ENCODE measurements at places on chromosomes 5 and 9.

- DNase-seq: no peak
Measured at GRCh38 chr9:121997791-121998190, 95.3 kb downstream of the TTLL11 start.

- no peak for DNase-seq
Measured at GRCh38 chr5:40716000-40716399, 36.3 kb downstream of the PTGER4 start.

- DNase-seq: no peak
Measured at GRCh38 chr5:123659495-123659894, 147.5 kb downstream of the CSNK1G3 start.

- no peak for DNase-seq
Measured at GRCh38 chr5:75617736-75618352, 6.6 kb downstream of the ANKDD1B start.

DNA sequence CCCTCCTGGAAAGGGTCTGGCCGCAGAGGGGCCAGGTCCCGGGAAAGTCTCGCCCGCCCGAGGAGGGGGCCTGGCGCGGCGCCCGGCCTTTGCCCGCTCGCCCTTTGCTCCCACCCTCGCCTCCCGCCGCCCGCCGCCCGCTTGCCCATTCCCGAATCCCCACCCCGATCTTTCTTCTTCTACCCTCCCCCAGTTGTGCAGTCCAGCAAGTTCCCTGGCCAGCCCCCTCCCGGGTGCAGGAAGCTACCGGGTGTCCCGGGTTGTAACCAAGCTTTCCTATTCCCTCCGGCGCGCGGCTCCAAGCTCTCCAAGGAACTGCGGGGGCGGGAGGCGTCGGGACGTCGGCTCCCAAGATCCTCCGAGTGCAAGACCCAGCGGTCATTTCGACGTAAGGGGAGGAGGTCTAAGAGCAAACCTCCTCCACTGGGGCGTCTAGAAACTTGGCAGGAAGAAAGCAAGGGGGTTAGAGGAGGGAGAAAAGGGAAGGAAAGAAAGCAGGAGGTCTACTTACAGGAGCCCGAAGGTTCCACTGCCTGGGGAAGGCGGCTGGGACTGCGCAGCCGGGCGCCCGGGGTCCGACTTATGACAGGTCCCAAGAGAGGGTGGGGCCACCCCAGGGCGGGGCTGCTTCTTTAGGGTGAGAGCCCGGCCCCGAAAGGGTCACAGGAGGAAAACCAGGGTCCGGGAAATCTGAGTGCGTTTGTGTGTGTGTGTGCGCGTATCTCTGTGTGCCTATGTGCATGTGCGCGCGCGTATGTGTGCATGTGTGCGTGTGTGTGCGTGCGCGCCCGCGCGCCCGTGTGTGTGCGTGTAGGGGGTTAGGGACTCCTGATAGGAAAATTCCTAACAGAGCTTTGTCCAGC is at the start of gene PTGR1:
Gene PTGR1 (minus strand): TSS at position 556 of the 863 bp plus-strand sequence. CDS start 2,225 bp downstream, outside the sequence.
- peak; percentile 5 for DNase-seq

GRCh38 chr9:12935714-12936113 is 160.9 kb downstream of the LURAP1L start:
- no peak for DNase-seq

GRCh38 chr5:80067016-80067415 is 31.9 kb downstream of the THBS4 start:
- DNase-seq: no peak

GRCh38 chr9:129669946-129670345 is 4.5 kb downstream of the PRRX2 start:
- DNase-seq: no peak

- DNase-seq: no peak
Measured at GRCh38 chr5:177995691-177996595, at the start of gene PROP1. PROP1 (minus strand) TSS chr5:177996242; CDS start chr5:177995933, 309 bp downstream.

DNA sequence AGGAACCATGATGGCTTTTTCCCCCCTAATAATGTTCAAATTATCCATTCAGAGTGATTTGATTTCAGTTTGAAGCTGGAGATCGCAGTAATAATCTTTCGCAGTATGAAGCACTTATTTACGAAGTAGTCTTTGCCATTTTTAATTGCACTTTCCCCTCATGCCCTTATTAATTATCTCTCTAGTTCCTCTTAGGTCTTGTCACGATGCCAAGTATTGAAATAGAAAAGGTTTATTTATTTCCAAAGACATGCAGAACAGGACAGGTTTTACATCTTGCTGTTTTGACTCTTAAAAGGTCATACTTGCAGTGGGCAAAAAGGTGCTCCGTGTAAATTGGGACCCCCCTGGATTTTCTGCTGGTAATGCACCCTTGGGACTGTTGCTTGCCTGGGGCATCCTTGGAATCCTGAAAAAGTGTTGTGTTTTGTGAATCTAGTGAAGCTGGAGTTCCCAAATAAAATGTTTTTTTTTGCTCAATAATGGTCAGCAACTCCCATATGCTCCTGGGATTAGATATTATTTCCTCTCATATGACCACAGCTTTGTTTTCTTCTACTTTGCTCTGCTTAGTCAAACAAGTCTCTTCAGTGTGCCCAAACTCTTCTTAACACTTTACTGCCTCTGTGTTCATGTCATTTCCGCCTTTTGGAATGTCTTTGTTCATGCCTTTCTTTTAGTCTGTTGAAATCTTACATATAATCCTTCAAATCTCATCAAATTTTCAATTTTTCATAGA is 278.3 kb downstream of the TMEM38B start:
- no peak for DNase-seq

GRCh38 chr5:5140479-5141338 is 579 bp downstream of the ADAMTS16 start:
- DNase-seq: no peak

GRCh38 chr9:75299324-75299723 is 211.0 kb downstream of the OSTF1 start:
- DNase-seq: no peak

GRCh38 chr9:99073347-99073746 is 31.6 kb upstream of the TGFBR1 start:
- DNase-seq: no peak

- DNase-seq: no peak
Measured at GRCh38 chr9:114051706-114052105, 26.4 kb downstream of the AMBP start.

DNA sequence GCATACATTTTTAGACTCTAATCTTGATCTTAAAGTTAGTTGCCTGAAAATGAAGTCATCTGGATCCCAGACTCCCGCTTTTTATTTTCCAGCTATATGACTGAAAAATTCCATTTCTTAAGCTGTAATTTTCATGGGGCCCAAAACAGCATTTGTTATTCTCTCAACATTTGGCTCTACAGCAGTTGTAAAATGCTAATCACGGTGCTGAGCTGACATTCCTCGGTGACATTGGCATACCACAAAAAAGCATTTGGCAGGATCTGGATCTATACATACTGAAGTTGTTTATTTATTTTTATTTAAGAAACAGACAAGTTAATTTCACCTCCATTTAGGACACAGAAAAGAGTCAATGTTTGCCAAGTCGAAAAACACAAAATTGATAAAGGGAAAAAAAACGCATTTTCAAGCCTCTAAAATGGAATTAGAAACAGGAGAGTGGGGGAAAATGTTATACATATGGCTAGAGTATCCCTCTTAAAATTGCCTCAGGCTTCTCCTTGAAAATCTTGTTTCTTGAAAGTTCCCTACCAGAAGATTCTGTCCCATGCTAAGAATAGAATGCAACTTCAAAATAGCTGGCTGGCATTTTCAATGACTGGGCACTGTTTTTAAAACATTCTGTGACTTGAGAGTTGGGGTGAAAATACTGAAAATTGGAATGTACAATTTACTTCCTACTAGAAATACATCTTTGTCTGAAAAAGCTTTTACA is 207.5 kb upstream of the TBCA start:
- no peak for DNase-seq

GRCh38 chr5:93274291-93274690 is 306.7 kb downstream of the NR2F1-AS1 start:
- DNase-seq: no peak

- no peak for DNase-seq
Measured at GRCh38 chr5:72394688-72395087, 74.5 kb downstream of the PTCD2 start.

- peak; percentile 60 for DNase-seq
Measured at GRCh38 chr5:172984244-172984953, 828 bp downstream of the ATP6V0E1 start.

GRCh38 chr9:136609838-136610311 is 52.8 kb upstream of the EGFL7 start:
- DNase-seq: no peak

DNA sequence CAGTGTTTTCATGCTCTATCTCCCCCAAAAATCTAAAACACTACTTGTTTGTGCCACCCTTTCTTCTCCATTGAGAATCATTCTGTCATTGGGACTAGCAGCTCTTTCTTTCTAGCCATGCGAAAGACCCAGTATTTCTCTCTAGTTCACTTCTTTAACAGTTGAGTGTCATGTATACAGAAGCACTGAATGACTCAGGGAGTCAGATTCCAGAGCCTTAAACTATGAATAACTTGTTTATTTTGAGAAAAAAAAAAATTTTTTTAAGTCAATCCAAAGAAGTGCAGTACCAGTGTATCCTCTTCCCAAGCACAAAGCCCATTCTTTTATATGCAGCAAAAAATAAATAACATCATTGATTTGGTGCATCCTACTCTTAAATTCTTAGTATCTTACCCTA is 415.4 kb upstream of the GRAMD2B start:
- DNase-seq: no peak

- DNase-seq: no peak
Measured at GRCh38 chr5:96624596-96624995, 37.6 kb upstream of the CAST start.

GRCh38 chr5:60887746-60888145 is 43.7 kb upstream of the ELOVL7 start:
- DNase-seq: no peak

- DNase-seq: no peak
Measured at GRCh38 chr5:15560421-15560820, 60.4 kb downstream of the FBXL7 start.

GRCh38 chr5:158883502-158883901 is 216.2 kb downstream of the EBF1 start:
- DNase-seq: no peak

DNA sequence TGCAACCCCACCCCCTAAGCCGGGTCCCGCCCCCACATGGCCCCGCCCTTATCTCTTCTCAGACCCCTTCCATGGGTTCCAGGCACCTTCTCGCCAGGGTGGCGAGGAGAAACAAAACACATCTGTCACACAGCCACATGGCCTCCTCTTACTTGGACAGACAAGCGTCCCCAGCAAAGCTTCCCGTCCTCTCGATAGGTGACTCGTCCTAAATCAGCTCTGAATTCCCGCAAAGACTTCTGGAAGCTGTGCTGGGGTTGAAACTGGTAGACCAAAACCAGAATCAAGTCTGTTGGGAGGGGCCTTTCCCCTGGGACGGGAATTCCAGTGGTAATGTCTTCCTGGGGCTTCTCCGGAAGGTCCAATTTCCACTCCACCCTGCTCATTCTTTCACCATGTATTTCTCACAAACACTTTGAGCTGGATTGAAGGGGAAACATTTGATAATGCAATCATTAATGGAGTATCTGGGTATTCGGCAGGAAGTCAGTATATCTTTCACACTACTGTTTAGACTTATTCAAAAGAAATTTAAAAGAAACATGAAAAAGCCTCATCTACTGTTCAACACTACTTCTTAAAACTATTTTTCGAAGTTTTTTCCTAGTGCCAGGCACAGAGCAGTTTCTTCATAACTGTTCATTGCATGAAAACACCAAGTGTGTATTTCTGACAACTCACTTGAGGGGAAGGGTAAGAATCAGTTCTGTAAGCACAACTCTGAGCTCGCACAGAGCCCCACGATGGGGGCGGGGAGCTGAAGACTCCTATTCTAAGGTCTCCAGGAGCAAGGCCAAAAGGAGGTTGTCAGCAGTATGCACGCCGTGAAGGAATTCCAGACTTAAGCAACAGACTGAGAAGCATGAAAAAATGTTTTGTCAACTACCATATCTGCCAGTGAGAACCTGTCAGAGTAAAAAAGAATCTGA is 644 bp upstream of the CTNNAL1 start:
- DNase-seq: no peak

GRCh38 chr5:167447466-167448375 is 843.7 kb upstream of the WWC1 start:
- DNase-seq: no peak

- DNase-seq: no peak
Measured at GRCh38 chr5:17178373-17178675, 39.1 kb upstream of the BASP1 start.

GRCh38 chr5:171706736-171707441 is 78.7 kb upstream of the SMIM23 start:
- no peak for DNase-seq

- DNase-seq: no peak
Measured at GRCh38 chr5:136106351-136107031, 26.2 kb upstream of the SMAD5 start.

GRCh38 chr5:54518146-54518817 is 723 bp downstream of the SNX18 start:
- peak; percentile 54 for DNase-seq

GRCh38 chr5:121399879-121400278 is 451.8 kb upstream of the FTMT start:
- DNase-seq: no peak

DNA sequence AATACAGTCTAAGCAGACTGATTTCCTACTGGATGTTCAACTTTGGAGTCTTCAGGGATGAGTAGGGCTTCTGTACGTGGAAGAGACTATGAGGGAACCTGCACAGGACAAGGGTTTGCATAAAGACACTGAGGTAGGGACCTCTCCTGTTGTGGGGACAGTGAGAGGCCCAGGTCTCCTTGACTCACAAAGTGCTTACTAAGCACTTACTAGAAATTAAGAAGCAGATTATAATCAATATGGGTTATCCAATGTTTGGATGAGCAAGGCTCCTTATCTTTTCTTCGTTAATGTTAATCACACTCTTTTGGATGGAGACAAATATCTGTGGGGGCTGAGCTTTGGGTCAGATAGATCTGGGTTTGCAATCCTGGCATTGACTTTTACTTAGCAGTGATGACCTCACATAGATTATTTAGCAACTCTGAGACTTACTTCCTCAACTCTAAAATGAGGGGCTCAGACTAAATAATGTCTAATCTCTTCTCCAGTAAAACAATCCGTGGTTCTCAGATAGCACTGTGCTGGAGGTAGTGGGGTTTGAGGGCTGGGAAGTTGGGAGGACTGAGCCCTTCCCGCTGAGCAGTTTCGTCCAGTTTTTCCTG is 45.9 kb downstream of the PDCD1LG2 start:
- DNase-seq: no peak

- DNase-seq: no peak
Measured at GRCh38 chr9:135355521-135356011, 124.0 kb upstream of the PPP1R26 start.

Measured in stimulated activated CD4-positive, alpha-beta T cell treated with anti-CD3 and anti-CD28 coated beads, Interleukin-12 subunit alpha, Interleukin-12 subunit beta, amount 100 ng/mL, for 4 hours (primary cell).